CD4-positive, alpha-beta T cell treated with Interleukin-17A for 4 hours (primary cell): ENCODE measurements at places on chromosomes 1 and 21.

GRCh38 chr1:65166572-65167305 is 18.7 kb downstream of the AK4 start:
- no peak for DNase-seq

DNA sequence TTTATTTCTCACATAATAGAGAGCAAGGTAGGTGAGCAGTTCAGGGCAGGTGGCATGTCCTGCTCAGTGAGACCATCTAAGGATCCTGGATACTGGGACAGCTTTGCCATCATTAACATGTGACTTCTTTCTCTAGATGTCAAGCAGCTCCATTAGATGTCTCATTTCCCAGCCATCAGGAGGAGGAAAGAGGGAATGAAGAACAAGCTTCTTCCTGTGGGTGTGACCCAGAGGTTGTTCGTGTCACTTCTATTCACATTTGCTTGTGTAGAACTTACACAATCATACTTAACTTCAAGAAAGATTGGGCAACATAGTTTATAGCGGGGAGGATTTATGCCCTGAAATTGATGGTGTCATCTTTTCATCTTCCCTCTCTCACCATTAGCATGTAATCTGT is 169.2 kb upstream of the B3GALT2 start:
- no peak for DNase-seq

GRCh38 chr1:154454386-154455120 is 47.5 kb upstream of the TDRD10 start:
- DNase-seq, result no peak

- DNase-seq, result no peak
Observed at GRCh38 chr1:232764458-232765251, 40.6 kb upstream of the MAP10 start.

GRCh38 chr21:16040601-16041000 is 310.8 kb downstream of the USP25 start:
- no peak for DNase-seq

DNA sequence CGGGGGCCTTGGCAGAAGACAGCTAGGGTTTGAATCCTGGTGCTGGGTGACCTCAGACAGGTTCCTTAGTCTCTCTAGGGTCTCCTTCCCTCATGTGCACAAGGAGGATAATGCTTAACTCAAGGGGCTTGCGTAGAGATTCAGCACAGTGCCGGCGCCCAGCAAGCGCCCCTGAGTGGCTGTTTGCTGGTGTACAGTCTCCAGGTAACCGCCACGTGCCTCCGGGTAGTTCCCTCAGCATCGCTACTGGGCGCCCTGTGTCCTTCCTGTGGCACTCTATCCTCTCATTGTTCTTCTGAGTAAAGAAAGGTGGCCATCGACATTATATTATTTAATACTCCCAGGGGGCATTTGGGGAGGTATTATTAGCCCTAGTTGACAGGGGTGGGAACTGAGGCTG is 80.9 kb downstream of the NENF start:
- DNase-seq, result no peak

DNA sequence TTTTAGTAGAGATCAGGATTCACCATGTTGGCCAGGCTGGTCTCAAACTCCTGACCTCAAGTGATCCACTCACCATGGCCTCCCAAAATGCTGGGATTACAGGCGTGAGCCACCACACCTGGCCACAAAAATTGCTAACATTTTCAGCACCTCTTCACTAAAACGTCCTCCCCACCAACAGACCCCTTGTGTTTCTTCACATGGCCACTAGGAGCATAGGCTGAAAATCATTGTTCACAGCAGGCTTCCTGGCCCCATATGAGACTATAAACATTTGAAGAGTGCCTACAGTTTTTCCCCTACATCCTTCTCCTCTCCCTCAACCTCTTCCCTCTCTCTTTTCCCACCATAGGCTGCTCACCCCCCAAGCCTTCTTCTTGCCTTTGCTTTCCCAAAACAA is 28.0 kb upstream of the SFPQ start:
- DNase-seq, result peak; percentile 10

- DNase-seq, result no peak
Observed at GRCh38 chr1:219871427-219872057, 56.8 kb downstream of the SLC30A10 start.

- DNase-seq, result no peak
Observed at GRCh38 chr1:228939881-228940392, 204.7 kb downstream of the RHOU start.

DNA sequence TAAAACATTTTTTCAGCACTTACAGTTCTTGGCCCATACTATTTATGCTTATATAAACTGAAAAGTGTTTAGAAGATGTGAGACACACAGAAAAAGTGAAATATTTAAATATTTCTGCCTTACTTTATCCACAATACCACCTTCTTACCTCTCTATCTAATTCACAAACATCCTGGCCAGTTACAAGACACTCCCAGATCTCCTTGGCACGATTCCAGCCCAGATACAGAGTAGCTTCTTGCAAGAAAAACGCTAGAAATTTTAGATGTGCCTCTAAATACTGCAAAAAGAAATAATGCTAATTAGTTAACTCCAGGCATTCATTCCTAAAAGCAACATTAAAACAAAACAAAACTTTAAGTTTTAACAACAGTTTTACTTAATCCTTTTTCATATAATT is 68.4 kb downstream of the USP24 start:
- DNase-seq, result peak; percentile 52

GRCh38 chr1:230502306-230502705 is 76.2 kb upstream of the PGBD5 start:
- no peak for DNase-seq
